HuH-7.5 (cell line): ENCODE measurements at places on chromosomes 2 and 18.

DNA sequence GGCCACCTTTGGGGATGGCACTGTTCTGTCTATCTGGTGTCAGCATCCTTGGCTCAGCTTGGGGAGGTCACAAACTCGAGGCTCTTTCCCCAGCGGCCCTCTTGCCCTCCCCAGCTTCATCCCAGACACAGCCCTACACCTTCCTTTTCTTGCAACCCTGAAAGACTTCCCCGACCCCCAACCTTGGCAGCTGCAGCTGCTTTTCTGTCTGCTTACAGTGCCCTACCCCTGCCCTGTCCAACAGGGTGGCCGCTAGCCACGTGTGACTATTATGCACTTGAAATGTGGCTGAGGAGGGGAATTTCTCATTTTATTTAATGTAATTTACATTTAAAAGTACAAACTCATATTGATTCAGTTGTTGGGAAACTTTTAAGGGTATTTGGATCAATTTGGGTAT lies 41.3 kb downstream of the NGEF start:
- no peak for DNase-seq

- DNase-seq = no peak
Observed at GRCh38 chr2:64442801-64443429, 11.0 kb upstream of the LGALSL start.

DNA sequence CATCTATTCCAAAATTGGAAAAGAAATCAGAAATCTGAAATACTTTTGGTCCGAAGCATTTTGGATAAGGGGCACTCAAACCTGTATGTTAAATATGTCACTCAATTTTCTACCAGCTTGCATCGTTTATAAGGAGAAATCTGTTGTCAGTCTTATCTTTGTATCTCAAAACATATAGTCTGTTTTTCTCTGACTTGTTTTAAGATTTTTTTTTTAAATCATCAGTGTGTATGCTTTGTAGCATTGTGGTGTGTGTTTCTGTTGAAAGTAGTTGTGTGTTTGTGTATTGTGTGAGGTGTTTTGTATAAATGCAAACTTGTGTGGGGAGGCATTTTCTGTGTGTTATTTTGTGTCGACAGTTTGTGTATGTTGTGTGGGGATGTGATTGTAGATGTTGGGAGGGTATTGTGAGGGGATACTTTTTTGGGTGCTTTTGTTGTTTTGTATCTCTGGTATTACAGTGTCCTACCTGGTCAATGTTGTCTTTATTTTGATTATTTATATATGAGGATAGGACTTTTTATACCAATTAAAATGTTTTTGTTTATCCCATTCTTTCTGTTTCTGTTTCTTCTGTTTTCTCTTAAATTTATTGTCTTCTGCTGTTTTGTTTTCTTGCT lies 30.9 kb downstream of the SMCHD1 start:
- no peak for DNase-seq

DNA sequence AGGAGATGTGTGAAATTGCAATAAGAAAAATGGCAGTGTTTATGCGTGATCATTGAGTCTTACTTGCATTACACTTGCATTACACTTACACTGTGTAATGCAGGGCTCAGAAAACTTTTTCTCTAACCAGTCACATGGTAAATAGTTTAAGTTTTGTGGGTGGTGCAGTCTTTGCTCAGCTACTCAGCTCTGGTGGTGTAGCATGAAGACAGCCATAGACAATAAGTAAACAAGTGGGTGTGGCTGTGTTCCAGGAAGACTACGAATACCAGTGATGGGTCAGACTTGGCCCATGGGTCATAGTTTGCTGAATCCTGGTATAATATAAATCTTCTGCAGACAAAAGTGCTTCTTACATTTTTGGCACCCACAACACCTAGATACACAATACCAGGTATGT lies 115.6 kb upstream of the CYP1B1 start:
- DNase-seq = no peak

GRCh38 chr2:61426267-61426897 lies 44.5 kb downstream of the USP34 start:
- DNase-seq = peak; percentile 43

DNA sequence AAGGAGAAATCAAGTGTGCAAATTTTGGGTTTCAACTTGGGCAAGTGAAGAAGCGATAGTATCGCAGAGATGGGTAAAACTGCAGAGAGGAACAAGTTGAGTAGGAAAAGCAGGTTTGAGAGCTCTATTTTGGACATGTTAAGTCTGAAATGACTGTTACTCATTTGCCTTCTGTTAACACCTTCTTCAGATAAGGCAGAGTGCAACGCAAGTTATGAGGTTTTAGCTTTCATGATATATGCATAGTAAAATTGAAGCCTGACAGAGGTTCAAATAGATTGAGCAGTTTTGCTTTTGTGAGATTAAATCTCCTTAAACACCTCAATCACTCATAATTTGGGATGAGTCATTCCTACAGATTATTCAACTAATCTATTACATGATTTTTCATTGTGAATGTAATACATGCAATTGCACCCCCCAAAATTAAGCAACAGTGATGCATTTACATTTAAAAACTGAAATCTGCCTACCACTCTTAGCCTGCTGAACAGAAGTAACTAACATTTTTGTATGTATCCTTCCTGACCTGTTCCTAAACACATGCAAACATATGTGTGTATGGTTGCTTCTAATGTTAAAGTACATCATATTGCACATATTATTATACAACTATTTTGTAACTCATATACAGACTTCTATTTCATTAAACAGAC lies 575.4 kb downstream of the ARHGAP15 start:
- DNase-seq = no peak

DNA sequence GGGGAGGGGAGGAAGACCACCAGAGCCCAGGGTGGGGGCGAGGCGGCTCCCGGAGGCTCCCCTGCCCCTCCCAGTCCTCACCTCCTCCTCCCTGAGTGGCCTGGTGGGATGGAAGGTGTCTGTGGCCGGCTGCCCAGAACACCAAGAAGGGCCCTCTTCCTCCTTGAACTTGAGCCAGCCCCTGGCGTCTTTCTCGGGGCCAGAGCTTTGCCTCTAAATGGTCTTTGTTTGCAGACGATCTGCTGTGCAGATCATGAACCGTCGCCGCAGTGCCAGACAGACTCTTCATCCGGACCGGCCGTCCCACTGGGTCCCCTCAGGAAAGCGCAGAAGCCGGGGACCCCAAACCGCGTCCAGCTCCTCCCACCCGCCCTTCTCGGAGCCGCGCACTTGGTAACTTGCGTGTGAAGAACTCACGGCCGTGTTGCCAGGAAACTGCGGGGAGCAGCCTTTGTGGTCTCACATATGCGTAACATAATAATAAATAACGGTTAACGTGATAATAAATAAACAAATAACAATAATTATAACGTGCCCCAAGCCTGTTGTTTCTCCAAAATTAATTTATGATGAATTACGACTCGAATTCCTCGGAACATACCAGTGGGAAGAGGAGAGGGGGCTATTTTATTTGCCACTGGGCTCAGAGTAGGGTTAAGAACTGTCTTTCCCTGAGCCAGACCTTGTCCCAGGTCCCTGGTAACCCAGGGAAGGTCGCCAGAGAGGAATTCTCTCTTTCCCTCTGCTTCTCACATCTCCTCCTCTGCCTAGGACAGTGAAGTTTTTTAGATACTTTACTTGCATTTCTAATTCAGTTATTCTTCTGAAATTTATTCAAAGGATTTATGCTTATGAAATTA lies 41.0 kb downstream of the PTGR3 start:
- DNase-seq = no peak

- no peak for DNase-seq
Observed at GRCh38 chr18:14933964-14934363, 186.0 kb downstream of the ANKRD30B start.

- DNase-seq = no peak
Observed at GRCh38 chr2:235005023-235005422, 53.2 kb downstream of the SH3BP4 start.

DNA sequence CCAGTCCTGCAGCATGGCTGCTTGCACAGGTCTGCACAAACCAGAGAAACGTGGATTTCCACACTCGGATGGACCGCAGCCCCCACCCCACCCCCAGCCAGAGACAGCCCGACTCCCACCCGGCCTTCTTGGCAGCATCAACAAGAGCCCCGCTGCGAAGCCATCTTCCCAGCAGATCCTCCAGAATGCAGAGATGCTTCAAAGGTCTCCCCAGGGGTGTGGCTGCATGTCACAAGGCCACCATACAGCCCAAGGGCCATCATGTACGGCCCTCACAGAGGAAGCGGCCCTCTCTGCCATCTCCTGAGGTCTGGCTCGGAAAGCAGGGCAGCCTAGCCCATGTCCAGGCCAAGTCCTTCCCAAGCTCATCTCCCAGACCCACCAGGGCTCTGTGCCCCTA lies 11.5 kb downstream of the DNMT3A start:
- no peak for DNase-seq

- DNase-seq = no peak
Observed at GRCh38 chr2:205698286-205699268, 16.3 kb downstream of the NRP2 start.

DNA sequence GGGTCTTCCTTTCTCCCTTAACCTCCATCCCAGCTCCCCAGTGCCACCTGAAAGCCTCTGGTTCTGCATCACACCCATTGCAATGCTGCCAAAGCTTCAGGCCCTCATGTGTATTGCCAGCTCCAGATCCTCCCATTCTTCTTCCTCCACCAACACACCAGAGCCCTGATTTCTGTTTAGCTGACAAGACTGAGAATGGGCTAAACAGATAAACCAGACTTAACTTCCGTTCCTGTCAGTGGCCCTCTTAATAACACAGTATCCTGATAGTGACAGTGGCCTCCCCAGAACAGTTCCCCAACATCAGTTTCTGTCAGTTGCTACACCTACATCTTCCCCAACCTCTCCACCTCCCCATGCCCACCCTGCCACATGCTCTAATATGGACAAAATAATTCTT lies 31.3 kb upstream of the C1D start:
- DNase-seq = no peak

- DNase-seq = peak; percentile 22
Observed at GRCh38 chr2:176830362-176830761, 382.2 kb upstream of the HNRNPA3 start.
